ENCODE measurements at places on chromosomes 13 and 19.

- no peak for DNase-seq
Observed at GRCh38 chr13:41461527-41462139, 4.3 kb downstream of the RGCC start.

- DNase-seq = no peak
Observed at GRCh38 chr19:53365899-53366493, 491 bp downstream of the ZNF525 start.

GRCh38 chr13:45811891-45812694, 39.5 kb downstream of the SIAH3 start:
- no peak for DNase-seq

DNA sequence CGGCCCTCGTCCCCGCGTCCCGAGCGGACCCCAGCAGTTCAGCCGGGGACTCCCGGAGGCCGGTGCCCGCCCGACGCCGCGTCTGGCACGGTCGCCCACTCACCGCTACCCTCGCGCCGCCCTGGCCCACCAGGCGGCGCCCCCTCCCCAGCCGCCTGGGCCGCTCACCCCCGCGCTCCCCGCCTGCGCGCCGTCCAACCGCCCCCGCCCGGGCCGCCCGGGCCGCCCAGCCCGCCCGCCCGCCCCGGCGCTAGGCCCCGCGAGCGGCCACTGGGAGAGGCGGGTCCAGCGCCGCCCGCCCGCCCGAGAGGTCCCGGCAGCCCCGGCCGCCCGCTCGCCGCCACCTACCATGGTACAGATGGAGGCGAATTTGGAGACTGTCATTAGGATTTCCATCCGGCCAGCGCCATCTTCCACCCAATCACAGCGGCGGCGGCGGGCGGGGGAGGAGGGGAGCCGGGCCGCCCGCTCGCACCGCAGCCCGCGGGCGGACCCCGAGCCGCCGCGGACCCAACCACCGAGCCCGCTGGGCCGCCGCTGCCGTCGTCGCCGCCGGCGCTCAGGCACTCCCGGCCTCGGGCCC, at the start of gene USP12:
USP12 (minus strand) TSS at position 568 of the 583 bp plus-strand sequence; CDS start at position 396, 172 bp downstream.
- DNase-seq = no peak

DNA sequence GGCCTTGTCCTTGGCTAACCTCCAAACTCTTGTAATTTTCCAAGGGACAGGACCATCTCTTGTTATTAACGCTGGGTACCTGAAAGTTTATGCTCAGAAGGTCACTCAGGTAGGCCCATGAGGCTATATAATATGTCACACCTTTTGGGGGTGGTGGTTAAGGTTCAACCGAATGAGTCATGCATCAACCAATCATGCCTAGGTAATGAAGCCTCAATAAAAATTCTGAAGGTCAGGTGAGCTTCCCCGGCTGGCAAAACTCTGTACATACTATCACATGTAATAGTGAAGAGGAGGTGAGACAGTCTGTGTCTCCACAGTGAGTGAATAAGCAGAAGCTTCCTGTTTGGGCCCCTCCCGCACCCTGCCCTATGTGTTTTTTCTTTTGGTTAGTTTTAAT, 424.9 kb downstream of the PCDH17 start:
- no peak for DNase-seq

DNA sequence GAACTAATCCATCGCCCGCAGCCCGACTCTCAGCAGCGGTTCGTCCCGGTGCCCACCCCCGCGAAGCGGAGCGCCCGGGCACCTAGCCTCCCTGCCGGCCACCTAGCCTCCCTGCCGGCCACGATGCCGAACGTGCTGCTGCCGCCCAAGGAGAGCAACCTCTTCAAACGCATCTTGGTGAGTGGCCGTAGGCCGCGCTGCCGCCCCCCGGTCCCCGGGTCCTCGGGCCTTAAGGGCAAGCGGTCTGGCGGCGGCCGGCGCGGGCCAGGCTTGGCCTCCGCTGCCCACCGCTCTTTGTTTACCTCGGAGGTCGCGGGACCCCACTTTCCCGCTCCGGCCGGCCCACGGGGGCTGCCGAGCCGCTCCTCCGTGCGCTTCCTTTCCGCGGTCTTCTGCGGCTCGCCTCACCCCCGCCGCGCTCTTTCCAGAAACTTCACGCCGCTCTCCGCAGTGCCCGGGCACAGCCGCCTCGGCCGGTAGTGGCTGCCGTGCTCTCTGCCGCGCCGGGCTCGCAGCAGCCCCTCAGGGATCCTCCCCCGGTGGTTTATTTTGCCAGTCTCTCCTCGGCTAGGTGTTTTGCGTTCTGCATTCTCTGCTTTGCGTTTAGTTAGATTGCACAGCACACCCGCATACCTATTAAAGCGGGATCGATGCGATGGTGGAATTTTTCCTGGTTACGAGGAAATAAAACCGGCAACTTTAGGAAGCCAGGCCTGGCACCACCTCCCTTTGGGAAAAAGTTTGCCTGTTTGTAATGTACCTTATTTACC, 524 bp downstream of the NAA16 start:
- DNase-seq = no peak

DNA sequence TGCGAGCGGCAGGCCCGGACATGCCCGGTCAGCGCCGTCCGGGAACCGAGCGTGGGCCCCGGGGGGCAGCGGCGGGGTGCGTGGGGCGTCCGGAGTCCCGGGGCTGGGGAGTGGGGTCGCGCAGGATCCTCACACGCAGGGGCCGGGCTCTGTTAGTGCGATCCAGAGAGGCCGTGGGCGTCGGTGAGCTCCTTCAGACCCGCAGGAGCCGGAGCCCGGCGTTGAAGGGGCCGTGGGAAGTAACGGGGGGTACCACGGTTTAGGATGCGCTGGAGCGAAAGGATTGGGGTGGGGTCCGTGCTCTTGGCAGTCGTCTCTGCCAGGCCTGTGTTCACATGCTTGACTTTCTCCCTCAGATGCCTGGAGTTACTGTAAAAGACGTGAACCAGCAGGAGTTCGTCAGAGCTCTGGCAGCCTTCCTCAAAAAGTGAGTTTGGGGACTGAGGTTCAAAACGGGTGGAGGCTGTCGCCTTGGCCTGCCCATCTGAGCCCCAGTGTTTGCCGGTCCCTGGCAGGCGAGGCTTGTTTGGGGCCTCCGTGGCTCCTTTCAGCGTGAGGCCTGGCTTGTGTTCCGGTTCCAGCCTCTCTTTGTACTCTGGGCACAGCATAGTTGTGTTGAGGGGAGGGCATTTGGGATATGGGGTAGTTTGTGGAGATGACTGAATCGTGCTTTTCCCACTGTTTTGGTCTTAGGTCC, 512 bp downstream of the RPS19 start:
- no peak for DNase-seq

- DNase-seq = no peak
Observed at GRCh38 chr19:18847549-18848463, 16.0 kb downstream of the UPF1 start.

- DNase-seq = no peak
Observed at GRCh38 chr19:41927497-41928192, 604 bp downstream of the ERFL start.

DNA sequence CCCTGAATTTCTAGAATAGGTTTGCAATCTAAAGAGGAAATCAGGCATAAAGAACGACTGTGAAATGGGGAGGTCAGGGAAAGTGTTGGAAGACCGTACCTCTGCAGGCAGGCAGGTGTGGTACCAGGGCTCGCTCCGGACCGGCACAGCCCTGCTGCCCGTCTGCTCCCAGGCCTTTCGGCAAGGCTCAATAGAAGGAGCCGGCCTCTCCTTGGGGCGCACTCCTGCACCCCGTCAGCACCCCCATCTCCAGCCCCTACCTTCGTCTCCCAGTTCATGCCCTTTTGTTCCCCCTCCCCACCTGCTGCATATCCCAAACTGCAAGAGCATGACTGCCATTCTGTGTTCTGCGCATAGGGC, 139.8 kb upstream of the SOX1 start:
- DNase-seq = no peak

DNA sequence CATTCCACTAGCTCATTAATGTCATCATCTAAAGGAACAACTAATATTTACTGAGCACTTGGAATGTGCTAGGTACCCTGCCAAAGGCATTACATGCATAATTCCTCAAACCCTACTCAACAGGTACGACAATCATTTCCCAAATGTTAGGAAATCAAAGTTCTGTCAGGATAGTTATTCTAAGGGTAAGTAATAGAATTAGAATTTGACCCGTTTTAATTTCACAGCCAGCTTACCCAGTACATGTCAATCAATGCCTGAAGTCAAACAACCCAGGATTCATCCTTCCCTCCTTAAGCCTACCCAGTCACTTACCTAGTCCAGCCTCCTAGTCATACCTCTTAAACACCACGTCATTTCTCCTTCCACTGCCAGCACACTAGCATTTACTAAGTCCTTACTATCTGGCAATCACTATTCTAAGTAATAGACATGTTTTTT, 2.4 kb downstream of the LNX2 start:
- no peak for DNase-seq

DNA sequence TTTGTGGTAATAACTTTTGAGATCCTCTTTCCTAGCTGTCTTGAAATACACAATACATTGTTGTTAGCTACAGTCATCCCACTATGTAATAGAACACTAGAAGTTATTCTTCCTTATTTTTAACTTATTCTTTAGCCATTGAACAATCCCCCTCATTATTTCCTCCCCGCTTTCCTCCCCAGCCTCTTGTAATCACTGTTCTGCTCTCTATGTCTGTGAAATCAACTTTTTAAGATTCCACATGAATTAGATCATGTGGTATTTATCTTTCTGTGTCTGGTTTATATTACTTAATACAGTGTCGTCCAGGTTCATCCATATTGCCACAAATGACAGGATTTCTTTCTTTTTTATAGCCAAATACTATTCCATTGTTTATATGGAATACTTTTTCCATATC, 72.9 kb downstream of the SLC10A2 start:
- no peak for DNase-seq

DNA sequence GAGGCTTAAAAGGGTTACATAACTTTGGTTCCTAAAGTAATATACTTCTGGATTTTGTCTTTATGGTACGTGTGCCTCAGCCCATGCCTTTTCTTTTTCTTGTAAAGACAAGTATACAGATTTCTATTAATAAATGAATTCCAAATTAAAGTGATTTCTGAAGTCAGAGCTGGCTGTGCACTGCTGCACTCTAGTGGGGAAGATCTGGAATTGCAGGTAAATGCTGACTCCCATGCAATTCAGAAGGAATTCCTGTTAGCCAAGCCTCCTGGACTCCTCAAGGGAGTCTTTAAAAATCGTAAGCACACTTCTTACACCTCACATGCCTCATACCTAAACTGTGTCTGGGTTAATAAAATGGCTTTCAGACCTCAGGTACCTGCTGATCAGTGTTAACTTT, 118.4 kb upstream of the SLC7A1 start:
- no peak for DNase-seq

GRCh38 chr13:31631071-31631470, 108.3 kb upstream of the RXFP2 start:
- DNase-seq = no peak

DNA sequence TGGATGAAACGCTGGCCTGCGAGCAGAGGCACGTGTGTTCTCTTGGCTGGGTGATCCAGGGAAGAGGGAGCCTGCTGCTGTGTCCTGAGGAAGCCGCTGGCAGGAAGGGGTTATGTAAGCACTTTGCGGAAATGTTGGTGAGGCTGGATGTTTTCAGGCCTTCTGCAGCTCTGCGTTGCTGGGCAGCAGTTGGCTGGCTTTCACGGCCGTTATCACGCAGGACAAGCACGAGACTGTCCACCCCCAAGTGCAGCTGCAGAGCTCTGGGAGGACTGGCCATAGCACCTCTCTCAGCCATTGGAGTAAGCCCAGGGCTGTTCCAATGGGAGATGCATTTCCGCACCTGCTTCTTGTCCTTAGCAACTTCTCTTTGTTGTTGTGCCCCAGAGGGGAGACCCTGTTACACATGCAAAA, 146.9 kb upstream of the SOX21 start:
- DNase-seq = no peak

GRCh38 chr13:19795956-19796355, 13.2 kb upstream of the PSPC1 start:
- DNase-seq = no peak

- peak; percentile 40 for DNase-seq
Observed at GRCh38 chr19:27793128-27793643, 1419.8 kb downstream of the UQCRFS1 start.

GRCh38 chr13:112350300-112350699, 25.9 kb upstream of the SPACA7 start:
- DNase-seq = no peak

GRCh38 chr13:73943137-73943964, 190.9 kb downstream of the KLF12 start:
- DNase-seq = no peak

DNA sequence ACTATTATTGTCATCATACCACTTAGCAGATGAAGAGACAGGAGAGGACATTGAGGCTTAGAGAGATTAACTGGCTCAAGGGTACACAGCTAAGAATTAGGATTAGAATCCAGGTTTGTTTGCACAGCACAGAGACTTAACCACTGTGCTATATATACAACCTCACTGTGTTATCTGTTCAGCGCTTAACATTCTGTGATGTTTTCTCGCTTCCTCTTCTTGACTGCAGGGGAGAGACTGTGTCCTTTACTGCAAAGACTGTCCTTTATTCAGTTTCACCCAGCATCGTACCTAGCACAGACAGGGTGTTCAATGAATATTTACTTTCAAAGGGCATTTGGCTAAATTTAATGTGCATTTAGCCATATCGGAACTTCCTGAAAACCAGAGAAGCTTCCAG, 54.9 kb upstream of the PCDH8 start:
- no peak for DNase-seq

GRCh38 chr13:40662866-40663265, 3.6 kb downstream of the FOXO1 start:
- DNase-seq = no peak

- DNase-seq = no peak
Observed at GRCh38 chr13:40146611-40147117, 491.2 kb downstream of the COG6 start.

- DNase-seq = no peak
Observed at GRCh38 chr13:36385489-36385888, 39.3 kb upstream of the SPART start.

DNA sequence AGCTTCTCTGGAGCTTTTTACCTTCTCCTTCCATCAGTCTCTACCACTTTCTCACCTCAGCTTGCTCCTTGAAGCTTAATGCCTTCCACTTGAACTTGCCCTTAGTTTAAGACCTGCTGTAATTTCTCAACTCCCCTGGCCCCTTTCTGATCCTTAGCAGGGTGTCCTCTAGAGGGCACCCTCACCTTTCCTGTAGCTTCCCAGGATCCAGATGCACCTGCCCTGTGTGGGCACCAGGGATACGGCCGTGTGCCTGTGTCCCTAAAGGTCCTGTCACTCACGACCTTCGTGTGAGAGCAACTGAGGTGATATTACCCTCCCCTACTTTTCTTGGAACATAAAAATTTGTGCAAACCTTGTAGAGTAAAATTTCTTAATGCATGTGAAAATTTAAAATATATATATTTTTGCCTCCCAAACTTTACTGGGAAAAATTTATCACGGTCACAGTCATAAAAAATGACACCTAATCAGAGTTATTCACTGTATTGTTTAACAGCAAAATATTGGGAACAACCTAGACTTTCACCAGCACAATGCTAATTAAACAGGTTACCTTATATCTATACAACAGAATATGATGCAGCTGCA, 46.4 kb downstream of the PSG3 start:
- no peak for DNase-seq

DNA sequence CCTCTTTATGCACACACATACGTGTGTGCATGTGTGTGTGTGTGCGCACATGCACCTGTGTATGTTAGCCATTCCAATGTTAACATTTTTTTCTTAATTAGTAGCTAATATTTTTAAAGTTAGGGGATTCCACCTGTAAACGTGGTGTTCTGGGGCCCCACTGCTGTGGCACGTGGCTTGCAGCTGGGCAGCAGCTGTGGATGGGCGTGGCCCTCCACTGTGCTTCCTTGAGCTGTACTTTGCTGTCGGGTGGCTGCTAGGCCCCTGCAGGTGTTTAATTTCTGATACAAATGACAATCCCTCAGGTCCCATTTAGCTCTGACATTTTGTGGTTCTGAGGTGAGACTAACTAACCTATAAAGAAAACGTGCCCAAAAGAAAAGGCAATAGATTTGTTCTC, 58.9 kb upstream of the GJB6 start:
- no peak for DNase-seq
